ENCODE measurements at places on chromosomes 1 and 21. TPM values are rescaled to one million over a fixed set of nuclear protein-coding genes. Genes with fewer than 3 reads are reported as not detected.

DNA sequence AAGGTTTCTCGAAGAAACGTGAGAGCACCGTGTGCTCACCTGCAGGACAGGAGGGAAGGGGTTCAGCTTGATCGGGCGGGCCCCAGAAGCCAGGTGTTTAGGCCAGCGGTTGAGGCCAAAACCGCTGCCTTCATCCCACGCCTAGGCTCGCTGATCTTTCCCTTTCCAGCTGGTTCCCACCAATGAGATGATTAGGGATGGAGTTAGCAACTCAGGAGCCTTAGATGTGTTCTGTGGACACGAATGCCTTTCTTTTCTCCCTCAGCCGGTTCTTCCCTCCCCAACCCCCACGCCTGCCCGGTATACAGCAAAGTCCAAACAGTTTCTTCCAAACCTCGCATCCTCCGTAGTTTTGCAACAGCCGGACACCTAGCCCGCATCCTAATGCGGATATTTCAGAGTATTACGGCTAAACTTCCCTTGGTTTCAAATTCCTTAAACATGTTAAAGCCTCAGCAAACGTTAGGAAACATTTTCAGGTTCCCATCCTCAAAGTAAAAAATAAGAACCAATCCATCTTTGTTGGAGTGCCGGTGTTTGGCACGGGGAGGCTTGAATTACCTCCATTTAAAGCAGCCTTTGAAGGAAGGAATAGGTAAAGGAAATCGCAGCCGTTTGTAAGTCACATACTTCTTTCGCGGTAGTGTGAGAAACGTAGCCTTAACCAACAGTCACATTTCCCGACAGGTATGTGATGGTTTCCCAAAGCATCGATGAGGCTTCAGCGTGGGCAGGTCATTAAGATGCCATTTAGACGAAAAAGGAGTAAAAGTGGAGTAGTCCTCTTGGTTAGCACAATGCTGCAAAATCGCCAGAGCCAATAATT lies 1.1 kb downstream of the LRRC8C start:
- no peaks in the 10 kb centered on the region for H3K4me1 ChIP-seq
- peak overlapping the region; percentile 61 for H3K27ac ChIP-seq
- peak; percentile 23 for DNase-seq
- H3K4me3 ChIP-seq, result peak overlapping the region; percentile 52

- H3K4me3 ChIP-seq, result no peak overlapping the region
- no peaks in the 10 kb centered on the region for H3K27me3 ChIP-seq
- H3K27ac ChIP-seq, result no peak overlapping the region
Measured at GRCh38 chr21:44836666-44837471, 19.0 kb upstream of the SUMO3 start.

GRCh38 chr1:234536741-234537140 lies 57.8 kb upstream of the TARBP1 start:
- H3K4me3 ChIP-seq, result no peak overlapping the region
- no peaks in the 10 kb centered on the region for H3K36me3 ChIP-seq
- H3K4me1 ChIP-seq, result peaks cover 72% of the 10 kb centered on the region
- no peaks in the 10 kb centered on the region for H3K27me3 ChIP-seq
- no peak for DNase-seq

GRCh38 chr1:42340093-42340492 lies 5.1 kb upstream of the FOXJ3 start:
- H3K27me3 ChIP-seq, result no peaks in the 10 kb centered on the region
- no peak overlapping the region for H3K27ac ChIP-seq
- H3K4me3 ChIP-seq, result no peak overlapping the region
- H3K4me1 ChIP-seq, result peaks cover 4% of the 10 kb centered on the region
- DNase-seq, result no peak

DNA sequence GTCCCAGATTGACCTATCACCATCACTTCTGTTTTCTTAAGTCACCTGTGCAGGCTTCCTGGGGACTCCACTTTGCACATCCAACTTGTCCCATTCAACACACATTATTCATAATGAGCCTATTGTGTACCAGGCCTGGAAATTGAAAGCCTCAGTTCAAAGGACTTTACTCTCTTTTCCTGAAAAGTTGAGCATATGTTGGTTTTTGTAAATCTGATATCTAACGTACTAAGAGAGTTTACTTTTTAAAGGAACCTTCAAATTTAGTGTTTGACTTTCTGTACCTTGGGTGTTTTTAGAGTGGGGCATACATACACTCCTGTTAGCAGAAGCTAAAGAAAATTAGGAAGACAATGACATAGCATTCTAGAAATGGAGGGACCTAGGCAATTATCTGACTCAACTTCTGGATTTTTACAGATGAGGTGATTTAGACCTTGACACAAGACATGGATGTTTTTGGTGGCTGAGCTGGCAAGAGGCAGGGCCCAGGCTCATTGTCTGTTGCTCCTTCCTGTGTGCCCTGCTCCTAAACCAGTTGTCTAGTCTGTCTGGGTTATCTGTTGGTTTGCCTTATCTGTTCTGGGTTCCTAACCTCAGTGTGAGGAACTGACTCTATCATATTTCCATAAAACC lies 336.5 kb downstream of the RPS6KC1 start:
- no peaks in the 10 kb centered on the region for H3K36me3 ChIP-seq
- no peaks in the 10 kb centered on the region for H3K27me3 ChIP-seq

DNA sequence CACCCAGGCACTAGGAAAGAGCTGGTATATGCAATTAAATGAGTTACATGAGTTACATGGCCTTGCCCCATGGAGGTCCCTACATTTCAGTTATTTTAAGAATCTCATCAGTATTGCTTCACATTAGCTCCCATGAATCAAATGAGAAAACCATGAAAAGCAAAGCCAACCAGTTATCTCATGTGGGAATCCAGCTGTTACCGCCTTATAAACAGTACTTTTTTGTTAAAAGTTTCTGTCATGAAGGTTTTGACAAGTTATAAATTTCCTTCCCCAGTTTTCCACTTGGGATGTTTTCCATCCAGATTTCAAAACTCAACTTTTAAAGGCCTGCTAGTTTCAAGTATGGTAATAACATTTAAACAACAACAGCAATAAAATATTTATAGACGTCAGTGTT lies 544.8 kb downstream of the NUF2 start:
- no peak for DNase-seq
- H3K36me3 ChIP-seq, result no peaks in the 10 kb centered on the region
- no peak overlapping the region for H3K27ac ChIP-seq
- H3K4me1 ChIP-seq, result no peaks in the 10 kb centered on the region

ESRRG gene
- 0.50 TPM for total RNA-seq

ARHGEF19 gene
- 0.86 TPM for total RNA-seq

ERMAP gene
- total RNA-seq, result 13.4 TPM

PTPRF gene
- 252 TPM for total RNA-seq

RSPH1 gene
- 0.18 TPM for total RNA-seq

TFAP2E gene
- total RNA-seq, result not detected
